ENCODE measurements at places on chromosomes 4 and X.

GRCh38 chr4:88158038-88158488 is 376 bp downstream of the ABCG2 start:
- DNase-seq = no peak

- no peak for DNase-seq
These were observed 113.7 kb downstream of the SHROOM3 start for GRCh38 chr4:76548704-76549103.

DNA sequence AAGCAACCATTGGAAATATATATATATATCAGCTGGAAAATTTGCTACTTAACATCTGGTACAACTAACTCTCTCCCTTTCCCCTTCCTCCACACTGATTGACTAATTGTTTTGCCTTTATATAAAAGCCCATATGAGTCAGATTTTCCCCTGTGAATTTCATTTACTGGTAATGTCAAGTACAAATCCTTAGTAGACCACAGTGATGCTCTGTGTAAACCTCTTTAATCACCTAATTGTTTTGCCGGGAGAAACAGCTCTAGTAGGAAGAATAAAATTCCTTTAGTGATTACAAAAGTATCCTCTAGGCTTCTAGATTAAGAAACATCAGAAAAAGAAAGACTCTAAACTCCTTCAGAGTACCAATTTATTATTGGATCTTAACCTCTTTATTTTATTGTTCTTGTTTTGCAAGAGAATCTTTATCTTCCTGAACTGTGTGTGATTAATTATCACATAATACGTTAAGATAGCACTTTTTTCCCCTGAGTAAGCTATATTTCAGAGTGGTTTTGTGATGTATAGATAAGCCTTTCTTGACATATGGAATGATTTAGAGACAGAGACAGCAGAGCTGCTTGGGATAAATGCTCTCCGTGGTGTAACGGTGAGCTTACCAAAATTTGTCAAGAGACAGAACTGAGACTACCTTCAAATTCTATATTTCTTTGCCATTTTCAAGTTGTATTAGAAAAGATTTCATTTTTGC is 1606.4 kb upstream of the TENM3 start:
- no peak for DNase-seq

DNA sequence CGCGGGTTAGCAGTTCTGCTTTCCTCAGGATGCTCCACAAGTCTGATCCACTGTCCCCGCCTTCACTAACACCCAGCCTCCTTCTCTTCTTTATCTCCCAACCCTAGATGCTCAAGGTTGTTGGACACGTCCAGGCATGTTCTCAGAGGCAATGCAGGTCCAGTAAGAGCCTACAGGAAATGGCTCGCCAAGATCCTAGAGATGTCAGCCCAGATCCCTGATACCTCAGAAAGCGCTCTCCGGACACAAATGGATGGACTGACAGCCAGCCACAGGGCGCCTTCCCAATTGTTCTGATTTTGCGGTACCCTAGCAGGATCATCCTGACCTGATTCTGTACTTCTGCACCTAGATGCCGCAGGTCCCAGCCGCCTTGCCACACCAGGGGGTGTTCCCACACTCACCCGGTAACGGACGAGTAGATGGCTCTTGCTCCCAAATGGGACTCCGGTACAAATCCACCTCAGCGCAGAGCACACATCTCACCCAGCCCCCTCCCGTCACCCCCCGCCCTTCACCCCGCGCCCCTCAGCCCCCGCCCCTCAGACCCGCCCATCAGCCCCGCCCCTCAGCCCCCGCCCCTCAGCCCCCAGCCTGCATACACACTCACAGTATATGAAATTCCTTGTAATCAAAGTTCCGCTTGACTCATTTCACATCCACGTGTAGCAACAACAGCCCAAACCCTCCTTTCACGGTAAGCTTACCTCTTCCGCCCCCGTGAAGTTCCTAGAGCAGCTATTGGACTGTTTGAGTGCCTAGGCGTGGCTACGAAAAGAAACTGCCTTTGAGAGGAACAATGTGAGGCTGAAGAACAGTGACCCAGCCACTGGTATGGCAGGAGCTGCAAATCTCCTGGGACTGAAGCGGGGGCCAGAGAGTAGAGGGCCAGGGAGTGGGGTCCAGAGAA is at the start of gene EDA2R:
TSS of gene EDA2R (minus strand) at position 488 of the 910 bp plus-strand sequence. CDS start 23,058 bp downstream, outside the sequence.
- peak; percentile 45 for DNase-seq

- no peak for DNase-seq
These were observed 62.3 kb downstream of the ALG13 start for GRCh38 chrX:111743316-111743715.

All from BJ (cell line).